Colonic mucosa (tissue), 4 donors: ENCODE measurements at places on chromosomes 6 and 20. TPM values are rescaled to one million over a fixed set of nuclear protein-coding genes. Genes with fewer than 3 reads are reported as not detected.

GRCh38 chr6:82080767-82081166, 166.8 kb downstream of the IBTK start:
- DNase-seq = no peak

- DNase-seq = no peak
Measured at GRCh38 chr6:136859430-136859829, 37.0 kb downstream of the PEX7 start.

GRCh38 chr6:167831281-167831828, 4.6 kb downstream of the AFDN start:
- DNase-seq = no peak

DNA sequence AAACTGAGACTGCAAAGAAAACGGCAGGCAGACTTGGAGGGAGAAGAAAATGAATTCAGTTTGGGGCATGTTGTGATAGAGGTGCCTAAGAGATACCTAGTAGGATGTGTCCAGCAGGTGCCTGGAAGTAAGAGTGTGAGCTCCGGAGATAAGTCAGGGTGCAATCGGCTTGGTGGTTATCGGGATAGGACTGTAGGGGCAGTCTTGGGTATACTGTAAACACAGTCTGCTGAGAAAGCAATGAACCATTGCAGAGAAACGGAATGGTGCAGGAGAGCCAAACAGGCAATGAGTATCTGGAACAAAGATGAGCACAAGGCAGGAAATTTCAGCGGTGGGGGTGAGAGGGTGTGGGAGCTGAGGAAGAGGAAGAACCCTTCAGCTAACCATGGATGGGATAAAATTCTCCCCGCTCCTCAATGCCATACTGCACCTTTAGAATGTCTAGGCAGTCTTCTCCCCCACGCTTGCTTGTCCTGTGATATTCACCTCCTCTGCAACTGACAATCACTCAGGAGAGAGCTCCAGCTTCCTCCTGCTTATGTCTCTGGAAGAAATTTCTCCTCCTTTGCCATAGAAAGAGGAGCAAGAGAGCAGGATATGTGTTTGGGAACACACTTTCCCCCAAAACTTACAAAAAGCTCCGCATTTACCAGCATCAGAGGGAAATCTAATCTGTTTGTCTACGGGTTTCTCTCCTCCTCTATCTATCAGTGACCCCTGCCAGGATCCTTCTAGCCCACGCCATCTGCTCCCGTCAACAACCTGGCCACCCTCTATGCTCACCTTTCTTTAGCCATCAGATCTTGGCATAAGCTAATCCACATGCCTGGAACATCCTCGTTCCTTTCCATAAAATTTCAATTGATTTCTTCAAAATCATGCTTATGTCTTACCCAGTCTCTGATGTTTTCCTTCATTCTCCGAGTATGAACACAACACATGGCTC, 381.7 kb upstream of the JARID2 start:
- DNase-seq = no peak

DNA sequence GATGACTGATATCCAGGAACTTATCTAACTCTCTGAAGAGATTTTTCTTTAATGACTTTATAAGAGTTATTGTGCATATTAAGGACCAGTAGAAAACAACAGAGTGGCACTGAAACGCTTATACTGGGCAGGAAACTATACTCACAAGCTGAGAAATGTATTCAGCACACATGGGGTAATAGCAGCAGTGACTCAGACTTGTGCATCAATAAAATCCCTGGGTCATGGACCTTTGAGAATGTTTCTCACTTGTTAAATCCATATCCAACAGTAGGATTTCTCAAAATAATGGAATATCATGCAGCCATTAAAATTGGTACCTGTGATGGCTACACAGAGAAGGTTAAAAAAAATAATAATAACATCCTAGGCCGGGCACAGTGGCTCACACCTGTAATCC, 219.5 kb downstream of the BTBD9 start:
- DNase-seq = no peak

GRCh38 chr6:101666256-101666655, 272.7 kb downstream of the GRIK2 start:
- DNase-seq = no peak

- no peak for DNase-seq
Measured at GRCh38 chr6:149261364-149262040, 56.0 kb upstream of the TAB2 start.

DNA sequence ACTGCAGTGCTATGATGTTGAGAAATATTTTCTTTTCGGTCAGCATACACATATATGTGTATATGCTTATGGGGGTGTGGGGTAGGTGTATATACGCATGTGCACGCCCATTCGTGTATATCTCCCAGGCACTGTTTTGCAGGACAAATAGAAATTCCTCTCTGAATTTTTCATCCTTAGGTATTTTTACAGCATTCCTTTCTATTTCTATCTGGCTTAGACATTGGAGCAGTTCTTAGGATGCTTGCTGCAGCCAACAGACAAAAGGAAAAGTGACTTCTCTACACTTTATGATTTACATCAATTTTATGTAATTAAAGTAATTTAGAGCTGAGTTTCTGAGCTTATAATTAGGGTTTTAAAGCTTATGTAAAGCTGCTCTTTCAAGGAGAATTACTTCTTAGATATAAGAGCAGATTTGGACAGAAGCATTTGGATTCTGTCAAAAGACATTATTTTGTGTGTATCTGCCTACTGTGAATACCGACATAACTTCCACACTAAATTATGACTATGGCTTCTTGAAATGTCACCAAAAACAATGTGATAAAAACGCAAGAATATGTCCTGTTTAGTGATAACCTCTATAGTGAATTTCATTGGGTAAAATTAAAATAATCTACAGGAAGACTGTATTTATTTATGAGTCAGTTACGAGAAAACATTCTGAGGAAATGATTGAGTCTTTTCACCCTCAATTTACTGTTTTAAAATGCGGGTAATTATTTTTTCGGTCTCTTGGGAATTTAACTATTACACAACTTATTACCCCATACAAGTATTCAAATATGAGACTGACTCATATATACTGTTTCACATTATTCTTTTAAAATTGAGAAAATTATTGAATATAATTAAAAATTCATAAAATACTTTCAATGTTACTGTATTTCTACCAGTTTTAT, 21.3 kb upstream of the CEP43 start:
- no peak for DNase-seq

GRCh38 chr20:44069203-44070011, 117.6 kb downstream of the JPH2 start:
- DNase-seq = no peak

DNA sequence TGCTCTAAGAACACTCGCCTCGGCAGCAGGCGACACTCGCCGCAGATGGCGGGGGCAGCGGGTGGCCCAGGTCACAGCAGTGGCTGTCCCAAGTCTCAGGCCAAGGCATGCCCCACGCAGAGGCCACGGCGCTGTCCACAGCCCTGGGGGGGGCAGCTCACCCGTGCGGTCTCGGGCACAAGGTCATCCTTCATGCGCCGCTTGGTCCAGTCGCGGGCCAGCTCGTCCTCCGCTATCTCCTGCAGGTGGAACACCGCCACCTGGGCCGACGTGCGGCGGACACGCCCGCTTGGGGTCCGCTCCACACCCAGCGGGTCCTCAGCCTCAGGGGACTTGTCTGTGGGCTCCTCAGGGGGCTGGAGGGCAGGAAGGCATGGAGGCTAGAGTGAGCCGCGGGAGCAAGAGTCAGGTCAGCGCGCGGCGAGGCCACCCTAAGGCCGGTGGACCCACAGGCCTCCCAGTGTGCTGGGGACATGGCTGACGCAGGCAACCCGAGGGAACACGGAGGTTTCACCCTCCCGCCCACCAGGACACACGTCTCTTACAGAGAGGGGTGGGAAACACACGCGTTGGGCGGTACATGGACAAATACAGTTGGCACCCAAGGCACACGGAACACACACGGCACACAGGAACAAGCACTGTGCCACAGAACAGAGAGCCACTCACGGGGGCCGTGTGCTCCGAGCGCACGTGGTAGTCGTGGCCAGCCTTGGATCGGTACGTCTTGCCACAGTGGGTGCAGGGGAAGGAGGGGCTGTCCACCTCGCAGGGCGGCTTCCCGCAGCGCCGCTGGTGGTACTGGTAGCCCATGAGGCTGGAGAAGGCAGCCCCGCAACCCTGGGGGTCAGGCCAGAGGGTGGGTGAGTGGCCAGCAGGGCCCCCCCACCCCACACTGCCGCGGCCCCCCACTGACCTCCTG, 6.5 kb upstream of the UCKL1 start:
- no peak for DNase-seq

DNA sequence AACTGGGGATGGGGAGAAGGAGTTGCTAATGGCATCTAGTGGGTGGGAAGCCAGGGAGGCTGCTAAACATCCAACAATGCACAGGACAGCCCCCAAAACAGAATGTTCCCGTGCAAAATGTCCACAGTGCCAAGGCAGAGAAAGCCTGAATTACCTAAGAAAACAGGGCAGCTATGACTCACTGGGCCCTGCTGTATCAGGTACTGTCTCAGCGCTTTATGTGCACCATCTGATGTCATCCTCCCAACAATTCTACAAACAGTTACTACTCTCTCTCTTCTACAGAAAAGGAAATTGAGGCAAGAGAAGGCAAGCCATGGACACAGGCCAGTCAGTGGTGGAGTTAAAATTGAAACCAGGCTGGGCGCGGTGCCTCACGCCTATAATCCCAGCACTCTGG, 3.1 kb downstream of the YTHDF1 start:
- no peak for DNase-seq

GRCh38 chr20:49797344-49797615, 15.3 kb upstream of the SLC9A8 start:
- no peak for DNase-seq

Gene TJAP1
- 18.6 TPM for total RNA-seq

Gene EMILIN3
- 0.40 TPM for total RNA-seq

Gene TNF
- total RNA-seq = 0.48 TPM

Gene SNPH
- 2.4 TPM for total RNA-seq

Gene RAB23
- total RNA-seq = 6.3 TPM

Gene MYL9
- total RNA-seq = 49.3 TPM

Gene LGSN
- 0.11 TPM for total RNA-seq
